Activated naive CD4-positive, alpha-beta T cell treated with Interleukin-2 at 50 U/mL for 16 hours (primary cell): ENCODE measurements at places on chromosomes 12 and 14.

GRCh38 chr12:40853221-40853620 is 161.0 kb downstream of the CNTN1 start:
- DNase-seq: no peak

DNA sequence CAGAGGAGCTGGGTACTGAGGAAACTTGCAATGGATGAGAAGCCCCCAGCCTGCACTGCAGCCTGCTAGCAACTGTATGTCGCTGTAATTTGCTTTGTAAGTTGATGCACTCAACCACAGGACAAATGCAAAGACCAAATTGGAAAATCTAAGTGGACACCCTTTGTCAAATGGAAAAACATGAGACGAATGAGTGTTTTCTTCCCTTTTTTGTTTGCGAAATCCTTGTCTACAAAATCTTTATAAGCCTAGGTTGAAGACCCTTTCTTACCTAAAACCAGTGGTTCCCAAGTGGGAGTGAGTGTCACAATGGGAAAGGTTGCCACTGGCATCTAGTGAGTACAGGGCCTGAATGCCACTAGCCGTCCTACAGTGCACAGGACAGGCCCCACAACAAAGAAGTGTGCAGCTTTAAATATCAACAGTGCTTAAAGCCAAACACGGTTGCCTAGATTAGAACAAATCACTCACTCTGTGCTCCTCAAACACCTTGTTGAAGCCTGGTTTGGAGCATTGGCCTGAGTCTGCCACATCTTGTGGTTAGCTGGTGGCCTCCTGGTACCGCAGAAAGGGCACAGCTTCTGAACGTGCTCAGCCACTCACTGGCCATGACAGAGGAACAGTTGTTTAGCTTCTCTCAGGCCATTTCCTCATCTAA is 7.6 kb upstream of the VASH1 start:
- DNase-seq: no peak

- DNase-seq: peak; percentile 69
These were observed 848 bp downstream of the CTDSP2 start for GRCh38 chr12:57845478-57846284.

GRCh38 chr12:113240395-113240794 is 19.1 kb downstream of the TPCN1 start:
- no peak for DNase-seq

DNA sequence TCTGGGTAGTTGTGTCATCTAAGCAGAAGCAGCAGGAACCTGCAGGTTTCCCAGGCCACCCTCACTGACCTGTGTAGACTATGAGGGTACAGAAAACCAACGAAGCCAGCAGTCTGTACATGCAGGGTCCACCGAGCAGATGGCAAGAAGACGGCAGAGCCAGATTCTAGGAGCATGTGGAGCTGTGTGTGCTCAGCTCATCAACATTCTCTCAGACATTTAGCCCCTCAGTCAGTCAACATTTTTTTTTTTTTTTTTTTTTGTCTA is 7.3 kb upstream of the ASIC1 start:
- DNase-seq: no peak

GRCh38 chr14:106790189-106791036 is 1264.0 kb downstream of the TMEM121 start:
- DNase-seq: peak; percentile 77

DNA sequence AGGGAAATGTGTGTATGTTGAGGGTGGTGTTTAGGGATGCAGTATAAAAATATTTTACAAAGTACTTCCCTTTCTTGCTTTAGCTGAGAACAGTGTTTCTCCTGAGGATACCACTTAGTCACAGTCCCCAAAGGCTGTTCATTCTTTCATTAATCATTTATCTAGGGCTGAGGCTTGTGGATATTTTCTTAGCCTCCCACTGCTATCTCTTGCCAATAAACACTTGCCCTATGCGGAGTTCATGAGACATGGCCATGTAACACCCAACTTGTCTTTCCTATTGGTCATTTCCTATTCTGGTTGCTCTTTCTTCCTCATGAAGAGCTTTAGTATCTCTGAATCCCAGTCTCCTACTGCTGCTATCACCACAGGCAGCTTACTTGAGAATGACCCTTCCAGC is 75.1 kb downstream of the ETNK1 start:
- DNase-seq: no peak

DNA sequence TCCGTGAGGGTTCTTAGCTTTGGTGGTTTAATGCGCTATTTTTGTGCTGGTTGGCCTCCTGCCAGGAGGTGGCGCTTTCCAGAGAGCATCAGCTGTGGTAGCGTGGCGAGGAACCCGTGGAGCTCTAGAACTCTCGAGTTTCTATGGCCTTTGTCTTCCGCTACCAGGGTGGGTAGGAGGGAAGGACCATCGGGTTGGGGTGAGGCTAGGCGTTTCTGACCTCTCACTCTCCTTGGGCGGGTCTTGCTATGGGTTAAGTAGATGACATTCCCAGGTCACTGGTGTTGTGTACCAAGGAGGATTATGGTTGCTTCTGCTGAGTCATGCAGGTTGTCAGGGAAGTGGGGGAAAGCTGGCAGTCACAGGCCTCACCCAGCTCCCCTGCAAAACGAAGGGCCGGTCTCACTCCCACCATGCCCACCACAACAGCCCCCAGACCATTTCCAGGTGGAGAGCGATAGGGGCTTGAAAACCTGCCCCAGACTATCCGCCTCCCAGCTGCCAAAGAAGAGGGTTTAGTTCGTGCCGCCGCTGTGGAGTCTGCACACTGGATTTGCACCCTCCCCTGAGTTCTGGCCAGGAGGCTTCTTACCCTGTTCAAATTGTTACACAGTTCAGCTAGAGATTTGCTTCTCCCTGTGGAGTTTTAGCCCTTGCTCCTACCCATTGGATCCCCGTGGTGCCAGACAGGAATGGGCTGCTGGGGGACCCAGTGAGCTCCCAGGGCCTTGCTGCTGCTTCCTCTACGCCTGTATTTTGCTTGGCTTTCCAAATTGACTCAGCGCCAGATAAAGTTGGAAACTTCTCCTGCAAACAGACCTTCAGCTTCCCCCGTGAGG is 21.9 kb downstream of the RNFT2 start:
- peak; percentile 26 for DNase-seq

DNA sequence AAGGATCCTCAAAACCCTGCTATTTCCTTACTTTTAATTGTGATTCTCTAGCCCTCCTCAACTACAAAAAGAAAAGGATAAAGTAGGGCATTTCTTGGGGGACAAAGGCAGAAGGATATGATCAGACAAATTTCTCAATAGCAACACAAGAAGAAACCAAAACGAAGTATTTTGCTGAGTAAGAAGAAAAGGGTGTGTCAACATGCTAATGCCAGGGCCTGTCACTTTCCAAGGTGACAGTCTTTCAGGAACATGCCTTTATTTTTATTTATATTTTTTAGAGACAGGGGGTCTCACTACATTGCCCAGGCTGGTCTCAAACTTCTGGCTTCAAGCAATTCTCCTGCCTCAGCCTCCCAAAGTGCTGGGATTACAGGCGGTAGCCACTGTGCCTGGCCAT is 39.8 kb downstream of the CBX5 start:
- no peak for DNase-seq

DNA sequence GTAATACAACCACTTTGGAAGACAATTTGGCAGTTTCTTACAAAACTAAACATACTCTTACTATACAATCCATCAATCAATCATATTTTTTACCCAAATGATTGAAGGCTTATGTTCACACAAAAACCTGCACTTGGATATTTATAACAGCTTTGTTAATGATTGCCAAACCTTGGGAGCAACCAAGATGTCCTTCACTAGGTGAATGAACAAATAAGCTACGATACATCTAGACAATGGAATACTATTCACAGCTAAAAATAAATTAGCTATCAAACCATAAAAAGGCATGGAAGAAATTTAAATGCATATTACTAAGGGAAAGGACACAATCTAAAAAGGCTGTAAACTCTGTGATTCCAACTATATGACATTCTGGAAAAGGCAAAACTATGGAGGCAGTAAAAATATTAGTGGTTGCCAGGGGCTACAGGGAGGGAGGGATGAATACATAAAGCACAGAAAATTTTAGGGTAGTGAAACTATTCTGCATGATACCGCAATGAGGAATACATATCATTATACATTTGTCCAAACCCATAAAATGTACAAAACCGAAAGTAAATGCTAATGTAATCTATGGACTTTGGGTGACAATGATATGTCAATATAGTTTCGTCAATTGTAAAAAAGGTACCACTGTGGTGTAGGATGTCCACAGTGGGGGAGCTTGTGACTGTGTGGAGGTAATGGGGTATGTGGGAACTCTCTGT is 70.5 kb downstream of the GPR65 start:
- no peak for DNase-seq

DNA sequence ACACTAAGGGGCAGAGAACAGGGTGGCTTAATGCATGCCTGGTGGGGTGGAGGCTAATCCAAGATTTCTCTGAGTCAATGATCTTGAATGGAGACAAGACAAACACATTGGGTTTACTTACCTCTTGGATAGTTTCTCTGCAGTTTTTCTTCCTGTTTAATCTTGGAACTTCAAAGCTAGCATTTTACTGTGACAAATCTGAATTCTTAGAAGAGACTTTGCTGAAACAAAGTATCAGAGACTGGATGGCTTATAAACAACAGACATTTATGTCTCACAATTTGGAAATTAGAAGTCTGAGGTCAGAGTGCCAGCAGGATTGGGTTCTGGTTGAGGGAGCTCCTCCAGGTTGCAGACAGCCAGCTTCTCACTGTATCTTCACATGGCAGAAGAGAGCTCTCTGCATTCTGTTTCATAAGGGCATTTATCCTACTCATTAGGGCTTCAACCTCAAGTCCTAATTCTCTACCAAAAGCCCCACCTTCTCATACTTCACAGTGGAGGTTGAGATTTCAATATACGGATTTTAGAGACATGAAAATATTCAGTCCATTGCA is 921.8 kb downstream of the VRK1 start:
- DNase-seq: no peak

GRCh38 chr14:41201696-41202095 is 405.0 kb upstream of the LRFN5 start:
- DNase-seq: no peak
